Daoy (cell line): ENCODE measurements at places on chromosomes 6 and 20. TPM values are rescaled to one million over a fixed set of nuclear protein-coding genes. Genes with fewer than 3 reads are reported as not detected.

ADGB gene
- total RNA-seq: 1.4 TPM in 1 of 2 replicates, not detected in the other

RAET1L gene
- total RNA-seq: 0.36 and 1.1 TPM in 2 replicates

SLC2A10 gene
- total RNA-seq: 3.8 and 11.4 TPM in 2 replicates

EGFL8 gene
- 0.21 and 2.2 TPM in 2 replicates for total RNA-seq

NHSL1 gene
- 2.2 and 4.2 TPM in 2 replicates for total RNA-seq

CNBD2 gene
- 3.5 and 8.1 TPM in 2 replicates for total RNA-seq

ENPP5 gene
- total RNA-seq: 1.3 and 2.5 TPM in 2 replicates

TNFRSF6B gene
- total RNA-seq: 12.6 and 14.7 TPM in 2 replicates

BPIFA1 gene
- not detected in 2 replicates for total RNA-seq

GRCh38 chr6:56551409-56552120, 91.1 kb downstream of the DST start:
- no peak for DNase-seq

GRCh38 chr20:571754-572441, 28.3 kb upstream of the CSNK2A1 start:
- peak; percentile 46 for DNase-seq

GRCh38 chr6:42017021-42017643, 33.2 kb upstream of the TAF8 start:
- peak; percentile 75 for DNase-seq

DNA sequence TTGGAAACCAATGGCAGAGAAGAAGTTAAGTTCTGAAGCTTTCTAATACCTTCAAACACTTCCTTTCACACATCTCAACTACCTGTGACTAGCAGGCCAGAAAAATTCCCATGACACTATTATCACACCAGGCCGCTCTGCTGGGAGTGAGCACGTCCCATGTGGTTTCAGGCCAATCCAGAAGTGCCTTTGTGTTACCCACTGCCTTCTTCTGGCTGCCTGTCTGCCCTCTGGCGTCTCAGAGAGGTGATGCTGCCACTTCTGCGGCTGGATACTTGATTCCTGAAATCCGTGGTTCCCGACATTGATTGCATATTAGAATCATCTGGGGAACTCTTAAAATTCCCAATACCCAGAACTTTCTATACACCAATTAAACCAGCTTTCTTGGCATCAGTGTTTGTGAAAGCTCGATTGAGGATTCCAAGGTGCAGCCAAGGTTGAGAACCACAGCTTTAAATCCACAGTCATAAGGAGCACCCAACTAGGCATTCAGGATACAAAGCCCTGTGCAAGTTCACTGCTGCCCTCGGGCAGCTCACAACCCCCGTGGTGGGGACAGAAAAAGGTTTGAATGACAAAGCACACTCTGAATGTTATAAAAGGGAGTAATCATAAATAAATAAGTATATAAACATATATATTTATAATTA, 65.6 kb downstream of the STMND1 start:
- DNase-seq: peak; percentile 87

DNA sequence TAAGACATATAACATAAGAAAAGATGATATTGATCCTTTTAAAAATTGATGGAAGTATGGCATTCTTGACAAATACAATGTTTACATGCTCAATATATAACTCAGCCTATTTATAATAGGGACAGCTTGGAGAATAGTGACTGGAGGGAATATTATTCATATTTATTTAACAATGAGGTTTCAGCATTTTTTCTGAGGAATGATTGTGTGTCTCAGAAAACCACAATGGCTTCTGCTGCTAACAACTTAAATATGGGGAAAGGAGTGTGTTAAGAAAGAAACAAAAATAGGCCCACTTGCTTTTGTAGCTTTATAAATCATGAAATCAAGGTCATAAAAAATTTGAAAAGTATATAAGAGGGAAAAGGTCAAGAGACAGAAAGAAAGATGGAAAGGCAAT, 163.2 kb upstream of the TBX18 start:
- no peak for DNase-seq

- DNase-seq: no peak
Measured at GRCh38 chr6:106383573-106383972, 23.1 kb downstream of the CRYBG1 start.

- DNase-seq: no peak
Measured at GRCh38 chr20:6857927-6858326, 90.4 kb downstream of the BMP2 start.

GRCh38 chr6:88268508-88268907, 102.4 kb upstream of the CNR1 start:
- no peak for DNase-seq

DNA sequence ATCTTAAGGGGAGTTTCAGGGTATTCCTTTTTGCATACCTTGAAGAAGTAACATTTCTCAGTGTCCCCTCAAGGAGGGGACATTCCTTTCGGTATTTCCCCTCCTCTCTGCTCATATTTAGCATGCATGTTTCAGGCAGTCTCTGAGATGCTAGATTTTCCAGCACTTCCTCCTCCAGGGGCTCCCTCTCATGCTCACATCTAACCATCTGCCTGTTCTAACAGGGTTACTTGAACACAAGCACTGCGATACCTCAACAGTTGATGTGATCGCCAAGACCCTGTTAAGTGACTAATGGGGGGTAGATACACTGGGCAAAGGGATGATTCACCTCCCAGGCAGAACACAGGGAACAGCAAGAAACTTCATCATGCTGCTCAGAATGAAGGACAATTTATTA, 12.9 kb upstream of the MCM3 start:
- peak; percentile 18 for DNase-seq

DNA sequence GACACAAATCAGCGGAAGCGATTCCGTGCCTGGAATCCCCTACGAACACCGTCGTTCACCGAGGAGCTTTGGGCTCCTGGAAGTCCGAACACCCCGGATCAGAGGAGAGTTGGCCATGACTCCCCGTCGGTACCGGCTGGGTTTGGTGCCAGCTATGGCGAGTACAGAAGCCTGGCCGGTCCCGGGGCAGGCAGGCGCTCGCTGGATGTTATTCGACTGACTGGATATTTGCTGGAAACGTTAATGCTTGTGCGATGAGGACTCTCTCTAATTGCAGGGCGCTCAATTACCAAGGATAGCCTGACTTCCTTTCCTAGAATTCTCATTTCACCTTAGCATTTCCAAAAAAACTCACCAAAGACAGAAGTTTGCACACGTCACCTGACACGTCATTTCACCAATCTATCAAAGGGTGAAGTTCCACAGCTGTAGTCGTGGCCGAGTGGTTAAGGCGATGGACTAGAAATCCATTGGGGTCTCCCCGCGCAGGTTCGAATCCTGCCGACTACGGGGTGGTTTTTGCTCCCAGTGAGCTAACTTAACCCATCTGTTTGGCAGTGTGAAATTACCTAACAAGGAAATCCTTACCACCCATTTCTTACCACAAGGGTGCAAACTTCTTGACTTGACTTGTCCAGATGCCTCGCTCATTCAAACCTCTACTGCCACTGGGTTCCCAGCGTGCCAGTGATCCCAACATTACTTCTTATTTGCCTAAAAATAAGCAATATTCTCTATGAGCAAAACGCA, 22.7 kb upstream of the ZNF184 start:
- DNase-seq: peak; percentile 94

- DNase-seq: peak; percentile 36
Measured at GRCh38 chr20:40323361-40323794, 365.7 kb downstream of the MAFB start.

DNA sequence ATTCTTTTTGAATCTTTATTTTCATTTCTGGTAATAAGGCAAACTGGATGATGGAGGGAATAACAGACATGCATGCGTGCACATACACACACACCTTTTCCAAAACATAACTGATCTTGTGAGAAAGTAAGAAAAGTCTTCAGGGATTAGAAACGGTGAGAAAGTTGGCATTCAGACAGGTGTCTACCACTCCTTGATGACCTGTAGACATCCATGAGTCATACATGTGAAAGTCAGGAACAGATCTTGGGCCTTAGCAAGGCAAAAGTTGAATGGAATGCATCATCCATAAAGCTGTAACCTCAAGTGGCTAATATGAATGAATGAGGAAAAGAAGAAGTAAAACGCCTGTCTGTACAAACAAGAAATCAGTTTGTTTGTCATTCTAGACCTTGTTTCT, 97.3 kb downstream of the GRIK2 start:
- no peak for DNase-seq

- DNase-seq: no peak
Measured at GRCh38 chr20:17061715-17062114, 165.1 kb upstream of the PCSK2 start.

GRCh38 chr20:44736170-44737021, 9.3 kb upstream of the KCNK15 start:
- DNase-seq: peak; percentile 49

GRCh38 chr6:45388328-45388727, 10.6 kb upstream of the SUPT3H start:
- DNase-seq: no peak

DNA sequence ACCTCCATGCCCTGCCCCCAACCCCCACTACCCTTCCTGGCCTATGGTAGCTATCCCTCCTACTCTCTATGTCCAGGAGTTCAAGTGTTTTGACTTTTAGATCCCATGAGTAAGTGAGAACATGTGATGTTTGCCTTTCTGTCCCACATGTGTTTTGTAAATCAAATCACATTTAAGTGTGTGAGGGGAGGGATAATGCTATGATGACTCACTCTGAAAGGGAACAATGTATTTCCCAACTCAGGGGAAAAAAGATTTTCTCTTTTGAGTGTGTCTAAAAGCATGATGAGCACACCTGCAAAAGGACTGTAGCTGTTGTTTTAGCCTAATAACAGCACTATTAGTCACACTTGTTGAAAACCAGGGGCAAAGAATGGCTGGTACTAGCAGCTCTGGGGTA, 193.7 kb downstream of the GJA10 start:
- peak; percentile 63 for DNase-seq

- no peak for DNase-seq
Measured at GRCh38 chr6:158619922-158620801, 24.4 kb downstream of the DYNLT1 start.
